ENCODE measurements at places on chromosomes 7 and 10.
A peak's percentile ranks its signal among the peaks of the same experiment; 100 is the strongest.

DNA sequence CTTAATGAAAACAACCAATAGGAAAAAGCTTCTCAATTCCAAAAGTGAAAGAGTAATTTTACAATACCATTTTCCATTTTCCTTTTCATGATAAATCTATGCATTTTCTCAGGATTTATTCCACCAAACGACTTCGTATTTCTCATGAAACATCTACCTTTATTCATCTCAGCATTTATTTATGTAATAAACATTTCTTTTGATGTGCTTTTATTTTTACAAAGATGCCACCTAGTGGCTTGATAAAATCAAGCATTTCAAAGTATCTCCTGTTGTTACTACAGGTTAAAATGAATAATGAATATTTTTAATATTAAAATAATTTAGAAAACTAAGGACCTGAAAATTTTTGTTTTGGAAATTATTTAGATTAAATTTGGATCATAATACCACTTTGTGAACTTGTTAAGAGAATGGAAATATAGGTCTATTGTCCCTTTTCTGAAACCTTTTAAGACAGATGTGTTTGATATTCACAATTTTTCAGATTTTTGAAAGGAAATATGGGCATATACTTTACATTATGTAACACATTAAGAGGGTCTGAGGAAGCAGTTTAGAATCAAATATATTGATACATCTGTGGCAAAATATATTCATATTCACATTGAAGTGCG lies 2.7 kb upstream of the IQUB start:
- DNase-seq, result no peak
- peaks cover 22% of the 10 kb centered on the region for H3K27me3 ChIP-seq
- peaks cover 2% of the 10 kb centered on the region for H3K36me3 ChIP-seq

DNA sequence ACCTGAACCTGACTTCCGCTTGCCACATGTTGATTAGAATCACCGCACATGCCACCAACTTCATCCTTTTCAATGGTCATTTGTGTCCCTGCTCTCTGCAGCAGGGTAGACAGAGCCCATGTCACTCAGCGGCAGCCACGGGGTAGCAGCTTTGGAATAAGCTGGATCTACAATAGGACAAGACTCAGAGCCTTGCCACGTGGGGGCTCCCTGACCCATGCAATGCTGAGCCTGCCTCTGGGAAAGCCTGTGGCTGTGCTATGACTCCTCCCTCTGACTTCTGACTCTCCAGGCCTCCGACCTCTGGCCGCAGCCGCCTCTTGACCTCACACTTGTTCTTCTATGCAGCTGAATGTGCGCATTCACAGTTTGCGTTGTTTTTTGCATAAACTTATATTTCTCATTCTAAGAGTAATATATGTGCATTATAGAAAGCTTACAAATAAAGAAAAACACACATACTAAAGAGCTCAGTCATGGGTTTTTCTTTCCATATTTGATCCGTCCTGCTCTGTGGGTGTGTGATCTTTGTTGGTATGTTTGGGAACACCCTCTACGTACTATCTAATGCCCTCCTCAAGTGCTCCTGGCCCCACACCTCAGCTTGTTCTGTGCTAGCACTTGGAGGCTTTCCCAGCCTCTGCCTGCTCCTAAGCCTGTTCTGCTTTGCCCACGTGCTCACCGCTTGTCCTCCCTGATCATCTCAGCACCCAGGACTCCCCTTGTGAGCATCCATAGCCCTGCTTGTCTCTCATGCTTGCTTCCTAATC lies 198.0 kb upstream of the MKI67 start:
- no peak for DNase-seq
- no peaks in the 10 kb centered on the region for H3K4me1 ChIP-seq
- H3K27me3 ChIP-seq, result no peaks in the 10 kb centered on the region
- no peak overlapping the region for H3K27ac ChIP-seq
- no peaks in the 10 kb centered on the region for H3K36me3 ChIP-seq
- no peak overlapping the region for H3K4me3 ChIP-seq

DNA sequence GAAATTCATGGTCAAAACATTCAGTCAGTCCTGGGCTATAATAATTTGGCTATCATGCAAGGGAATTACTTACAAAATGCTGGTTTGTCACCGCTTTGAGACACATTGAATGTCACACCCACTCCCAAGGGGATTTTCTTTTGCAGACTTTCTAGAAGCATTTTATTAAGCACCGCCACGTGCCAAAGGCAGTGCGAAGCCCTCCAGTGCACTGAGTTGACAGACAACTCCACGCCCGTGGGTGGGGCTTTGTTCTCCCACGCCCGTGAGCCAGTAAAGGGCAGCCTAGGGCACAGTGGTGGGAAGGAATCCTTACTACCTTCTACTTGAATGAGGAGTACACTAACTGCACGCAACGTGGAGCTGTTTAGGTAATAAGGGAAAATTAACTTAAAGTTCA lies 515.8 kb downstream of the KCNMA1 start:
- no peak for DNase-seq
- no peaks in the 10 kb centered on the region for H3K36me3 ChIP-seq
- H3K4me1 ChIP-seq, result no peaks in the 10 kb centered on the region

DNA sequence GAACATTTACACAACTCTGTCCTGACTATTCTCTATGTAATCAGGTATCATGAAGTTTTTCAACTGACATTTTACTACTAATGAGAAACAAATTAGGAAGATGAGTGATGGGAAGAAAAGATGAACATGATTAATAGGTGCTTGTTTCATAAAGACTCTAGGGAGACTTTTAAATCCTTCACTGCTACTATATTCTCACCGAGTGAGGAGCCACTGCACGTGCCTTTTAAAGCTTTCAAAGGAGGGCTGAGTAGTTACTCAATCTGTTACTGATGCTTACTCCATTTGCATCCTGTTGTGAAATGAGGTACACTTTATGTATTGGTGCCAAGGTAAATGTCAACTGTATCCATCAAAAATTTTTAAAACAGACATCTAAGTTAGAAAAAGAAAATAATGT lies 1.3 kb upstream of the COMMD3 start:
- H3K4me1 ChIP-seq, result peaks cover 51% of the 10 kb centered on the region
- H3K27ac ChIP-seq, result peak overlapping the region; percentile 100
- DNase-seq, result no peak
- peaks cover 14% of the 10 kb centered on the region for H3K36me3 ChIP-seq
- H3K27me3 ChIP-seq, result no peaks in the 10 kb centered on the region

GRCh38 chr10:71643904-71644303 lies 75.7 kb downstream of the C10orf105 start:
- no peak overlapping the region for H3K4me3 ChIP-seq
- no peaks in the 10 kb centered on the region for H3K36me3 ChIP-seq
- peaks cover 3% of the 10 kb centered on the region for H3K27me3 ChIP-seq

GRCh38 chr10:126094537-126094936 lies 198.2 kb downstream of the FANK1 start:
- DNase-seq, result no peak
- H3K4me3 ChIP-seq, result no peak overlapping the region
- H3K27ac ChIP-seq, result no peak overlapping the region
- H3K4me1 ChIP-seq, result no peaks in the 10 kb centered on the region
- no peaks in the 10 kb centered on the region for H3K27me3 ChIP-seq

- no peaks in the 10 kb centered on the region for H3K36me3 ChIP-seq
- no peak for DNase-seq
- H3K27me3 ChIP-seq, result peaks cover 43% of the 10 kb centered on the region
- no peak overlapping the region for H3K27ac ChIP-seq
Observed at GRCh38 chr10:34808801-34809745, 6.0 kb downstream of the PARD3 start.
